ENCODE measurements at places on chromosomes 11 and 22.
A peak's percentile ranks its signal among the peaks of the same experiment; 100 is the strongest.

- DNase-seq: peak; percentile 41
Measured at GRCh38 chr11:131629925-131630540, 259.6 kb downstream of the NTM start.

- DNase-seq: no peak
Measured at GRCh38 chr11:2451916-2452315, 7.1 kb downstream of the KCNQ1 start.

GRCh38 chr11:96338910-96339705, 3.9 kb downstream of the MAML2 start:
- peak; percentile 5 for DNase-seq

DNA sequence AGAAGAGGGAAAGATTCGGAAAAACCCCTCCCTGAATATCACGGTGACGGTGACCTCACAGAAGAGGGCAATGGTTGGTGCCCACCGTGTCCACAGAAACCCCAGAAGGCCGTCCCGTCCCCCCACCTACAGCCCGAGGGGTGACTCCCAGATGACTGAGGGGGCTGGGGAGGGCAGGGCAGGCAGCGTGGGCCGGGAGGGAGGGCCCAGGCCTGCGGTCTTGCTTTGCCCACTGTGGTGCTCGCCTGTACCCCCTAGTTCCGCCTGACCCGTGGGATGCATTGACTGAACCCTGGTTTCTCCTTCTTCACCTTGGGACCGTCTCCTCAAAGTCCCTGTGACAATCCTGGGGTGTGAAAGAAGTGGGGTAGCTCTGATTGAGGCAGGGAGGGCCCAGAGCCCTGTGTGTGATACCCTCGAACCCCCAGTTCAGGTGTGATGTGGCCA, 526.7 kb downstream of the BRD1 start:
- DNase-seq: no peak

- DNase-seq: peak; percentile 27
Measured at GRCh38 chr11:555780-556661, 4.5 kb downstream of the LMNTD2 start.

GRCh38 chr11:101617735-101618332, 34.0 kb upstream of the TRPC6 start:
- DNase-seq: no peak

DNA sequence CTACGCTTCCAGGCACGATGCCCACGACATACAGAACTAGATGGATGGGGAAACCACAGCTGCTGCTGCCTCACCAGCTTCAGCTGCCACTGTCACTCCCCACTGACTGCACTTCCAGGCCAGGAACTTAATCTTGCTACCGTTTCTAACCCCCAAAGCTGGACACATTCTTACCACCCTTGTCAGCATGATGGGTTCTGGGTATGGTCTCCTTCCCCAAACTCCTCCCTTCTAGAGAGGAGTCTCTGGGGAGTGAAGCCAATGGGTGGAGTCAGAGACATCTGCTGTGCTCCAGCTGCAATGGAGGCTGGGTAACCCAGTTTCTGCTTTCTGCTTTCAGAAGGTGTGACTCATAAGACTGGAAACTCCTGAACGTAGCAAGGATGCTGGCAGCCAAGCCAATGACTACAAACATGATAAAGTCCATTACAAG, 87.0 kb upstream of the THY1 start:
- peak; percentile 73 for DNase-seq

DNA sequence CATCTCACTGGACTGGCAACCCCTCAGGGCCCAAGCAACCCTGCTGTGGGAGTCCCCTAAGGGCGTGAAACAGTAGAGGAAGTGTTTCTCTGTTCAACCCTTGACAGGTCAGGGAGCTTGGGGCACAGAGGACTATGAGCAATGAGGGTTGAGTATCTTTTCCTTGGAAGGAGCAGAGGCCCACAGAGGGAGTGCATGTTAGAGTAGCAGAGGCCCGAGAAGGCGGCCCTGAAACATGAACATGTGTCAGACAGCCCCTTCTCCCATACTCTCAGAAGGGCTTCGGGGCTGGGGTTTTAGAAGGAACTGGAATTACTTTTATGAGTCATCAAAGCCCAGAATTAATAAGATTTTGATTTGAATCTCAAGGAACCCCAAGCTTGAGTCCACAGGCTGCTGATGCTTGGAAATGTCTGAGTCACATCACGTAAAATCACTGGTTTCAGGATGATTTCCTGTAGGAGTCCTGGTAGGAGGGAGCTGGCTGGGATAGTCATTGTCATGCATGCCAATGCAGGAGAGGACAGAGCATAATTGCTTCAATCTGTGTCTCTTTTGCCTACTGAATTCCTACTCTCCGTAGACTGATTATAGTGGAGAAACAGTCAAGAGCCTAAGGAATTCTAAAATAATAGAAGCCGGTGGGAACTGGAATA, 22.6 kb downstream of the C11orf71 start:
- DNase-seq: no peak

GRCh38 chr11:19164230-19164855, 37.4 kb downstream of the CSRP3 start:
- no peak for DNase-seq

DNA sequence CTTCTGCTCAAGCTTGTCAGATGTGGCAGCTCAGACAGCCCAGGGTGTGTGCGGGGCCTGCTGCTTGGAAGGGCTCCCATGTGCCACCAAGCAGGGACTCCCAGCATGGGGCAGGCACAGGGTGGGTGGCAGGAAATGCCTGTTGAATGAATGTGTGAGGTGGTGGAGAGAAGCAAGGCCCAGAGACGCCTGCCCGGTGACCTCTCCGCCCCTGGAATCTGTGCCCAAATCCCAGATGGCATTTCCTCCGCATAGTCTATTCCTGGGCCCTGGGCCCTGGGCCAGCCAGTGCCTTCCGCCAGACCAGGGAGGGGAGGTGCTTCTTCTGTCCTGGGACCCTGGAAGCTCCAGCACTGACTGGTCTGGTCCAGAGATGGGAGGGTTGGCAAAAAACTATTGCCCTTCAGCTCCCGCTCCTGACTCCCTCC, 3.7 kb downstream of the CST6 start:
- DNase-seq: no peak

- DNase-seq: no peak
Measured at GRCh38 chr22:41380993-41381328, 781 bp upstream of the TEF start.

DNA sequence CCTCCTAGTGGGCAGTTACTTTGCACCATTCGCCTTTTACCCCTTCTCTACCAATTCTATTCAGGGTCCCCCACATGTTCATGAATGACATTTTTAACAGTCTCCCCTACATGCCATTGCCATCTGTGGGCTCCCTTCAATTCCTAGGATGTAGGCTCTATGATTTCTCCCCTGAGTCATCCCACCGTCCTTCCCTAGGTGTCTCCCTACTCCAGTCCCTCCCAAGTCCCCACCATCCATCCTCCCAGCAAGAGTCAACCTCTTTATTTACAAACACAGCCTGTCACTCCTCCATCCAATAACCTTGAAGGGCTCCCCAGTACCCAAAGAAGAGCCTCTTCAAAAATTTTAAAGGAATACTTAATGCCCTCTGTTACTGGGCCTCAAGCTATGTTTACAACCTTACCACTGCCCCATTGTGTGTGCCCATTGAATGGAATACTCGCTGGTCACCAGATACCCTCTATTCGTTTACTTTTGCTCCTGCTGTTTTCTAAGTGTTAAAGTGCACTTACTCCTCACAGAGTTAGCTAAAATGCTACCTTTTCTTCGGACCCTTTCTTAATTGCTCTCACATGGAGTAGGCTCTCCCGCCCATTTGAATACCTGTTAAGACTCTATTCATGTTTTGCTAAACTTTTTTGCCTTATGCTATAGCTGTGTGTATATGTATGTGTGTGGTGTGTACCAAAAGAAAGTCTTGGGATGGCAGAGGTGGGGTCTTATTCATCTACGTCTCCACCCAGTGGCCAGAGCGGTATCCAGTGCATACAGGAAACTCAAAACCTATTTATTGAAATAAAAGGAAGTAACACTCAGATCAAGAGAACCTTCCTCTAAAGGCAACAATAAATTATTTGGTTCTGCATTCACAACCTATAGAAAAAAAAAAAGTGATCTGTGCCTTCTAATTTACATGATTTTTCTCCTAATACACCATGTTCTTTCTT, 235.8 kb upstream of the CCDC90B start:
- peak; percentile 56 for DNase-seq

GRCh38 chr11:119431523-119431922, 8.6 kb upstream of the THY1 start:
- DNase-seq: no peak

- DNase-seq: peak; percentile 47
Measured at GRCh38 chr11:69449320-69450063, 32.0 kb upstream of the LINC01488 start.

- peak; percentile 94 for DNase-seq
Measured at GRCh38 chr11:66151273-66151672, 81.2 kb downstream of the PACS1 start.

DNA sequence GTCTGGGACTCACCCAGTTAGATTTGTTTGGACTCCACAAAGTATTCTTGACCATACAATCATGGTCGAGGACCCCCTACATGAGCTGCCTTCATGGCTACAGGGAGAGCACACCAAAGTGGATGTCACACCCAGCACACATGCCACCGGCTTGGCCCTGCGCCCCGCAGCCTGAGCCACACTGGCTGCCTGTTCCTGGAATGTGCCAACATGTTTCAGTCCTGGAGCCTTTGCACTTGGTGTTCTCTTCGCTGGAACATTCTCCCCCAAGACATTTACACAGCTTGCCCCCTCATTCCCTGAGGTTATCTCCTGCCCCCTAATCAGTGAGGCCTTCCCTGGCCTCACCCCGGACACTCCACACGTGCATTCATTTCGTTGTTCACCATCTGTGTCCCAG, 46.0 kb downstream of the PPARA start:
- DNase-seq: no peak

DNA sequence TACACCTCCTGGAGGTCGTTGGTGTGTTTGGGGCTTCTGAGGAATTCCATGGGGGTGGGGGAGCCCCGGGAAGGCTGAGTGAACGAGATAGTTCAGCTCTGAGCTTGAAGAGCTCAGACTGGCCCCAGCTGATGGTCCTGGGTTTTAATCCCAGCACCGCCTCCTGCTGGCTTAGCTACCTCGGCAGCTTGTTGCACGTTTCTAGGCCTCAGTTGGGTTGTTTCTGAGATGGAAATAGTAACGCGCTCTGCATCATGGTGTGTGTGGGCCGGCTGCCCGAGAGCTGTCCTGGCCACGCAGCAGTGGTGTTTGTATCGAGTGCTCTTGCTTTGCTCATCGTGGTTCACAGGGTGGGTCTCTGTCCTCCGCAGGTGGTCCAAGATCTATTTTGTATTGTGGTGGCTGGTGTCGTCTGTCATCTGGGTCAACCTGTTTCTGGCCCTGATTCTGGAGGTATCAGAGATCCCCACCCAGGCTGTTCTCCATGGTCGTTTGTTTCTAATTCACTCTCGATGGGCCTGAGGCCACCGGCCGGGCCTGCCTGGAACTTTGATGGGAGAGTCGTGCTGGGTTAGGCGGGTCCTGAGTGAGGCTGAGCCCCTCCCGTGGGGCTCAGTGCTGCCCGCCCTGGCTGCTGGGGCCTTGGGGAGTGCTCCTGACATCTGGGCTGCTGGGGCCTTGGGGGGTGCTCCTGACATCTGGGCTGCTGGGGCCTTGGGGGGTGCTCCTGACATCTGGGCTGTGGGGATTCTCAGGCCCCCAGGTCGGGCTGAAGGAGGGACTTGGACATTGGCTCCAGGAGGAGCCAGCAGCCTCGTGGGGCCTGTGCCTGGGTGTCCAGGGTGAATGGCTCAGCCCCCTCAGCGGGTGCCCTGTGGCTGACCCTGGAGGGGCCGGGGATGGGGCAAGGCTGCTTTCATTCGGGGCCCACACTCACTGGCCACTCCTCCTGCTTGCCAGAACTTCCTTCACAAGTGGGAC, 37.7 kb downstream of the TPCN2 start:
- DNase-seq: no peak

GRCh38 chr11:126475014-126475991, 119.8 kb downstream of the ST3GAL4 start:
- DNase-seq: no peak

GRCh38 chr11:126660321-126660720, 304.8 kb downstream of the ST3GAL4 start:
- no peak for DNase-seq

All from NCI-H82 (cell line).